Stimulated activated CD4-positive, alpha-beta T cell treated with anti-CD3 and anti-CD28 coated beads, Interleukin-4, amount 100 ng/mL, for 1 hour (primary cell): ENCODE measurements at places on chromosomes 11 and 22.

- DNase-seq = no peak
These were observed 527.5 kb downstream of the NTM start for GRCh38 chr11:131897956-131898355.

- no peak for DNase-seq
These were observed 56.3 kb upstream of the DDI1 start for GRCh38 chr11:103980108-103980507.

DNA sequence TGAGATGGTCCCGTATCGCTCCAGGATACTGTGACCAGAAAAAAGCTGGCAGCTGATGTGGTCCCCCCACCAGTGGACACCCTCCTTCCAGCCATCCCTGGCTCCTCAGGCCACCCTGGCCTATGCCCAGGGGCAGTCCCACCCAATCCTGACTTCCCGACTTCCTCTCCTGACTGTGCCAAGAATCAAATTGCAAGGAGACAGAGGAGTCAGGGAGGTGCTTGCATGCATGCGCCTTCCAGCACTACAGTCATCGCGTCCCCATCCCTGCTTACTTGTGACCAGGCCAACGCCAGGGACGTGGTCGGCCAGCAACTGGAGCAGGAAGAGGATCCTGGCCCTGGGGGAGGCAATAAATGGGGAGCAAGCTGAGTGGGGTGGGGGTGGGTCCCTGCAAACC, 3.6 kb upstream of the FREY1 start:
- DNase-seq = no peak

DNA sequence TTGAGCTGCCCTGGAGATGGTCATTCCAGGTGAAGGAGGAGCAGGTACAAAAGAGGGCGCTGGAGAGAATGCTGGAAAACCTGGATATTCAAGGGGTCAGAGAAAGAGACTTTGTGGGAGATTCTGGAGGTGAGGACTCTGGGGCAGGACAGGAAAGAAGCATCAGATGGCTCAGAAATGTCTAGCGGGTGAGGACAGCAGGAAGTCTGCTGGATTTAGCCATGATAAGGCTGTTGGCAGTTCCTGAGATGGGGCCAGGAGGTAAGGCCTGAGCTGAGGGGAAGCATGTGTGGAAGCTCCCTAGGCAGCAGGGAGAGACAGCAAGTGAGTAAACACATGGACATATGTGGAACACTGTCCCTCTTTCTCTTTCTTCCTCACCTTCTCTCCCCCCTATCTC, 1.5 kb downstream of the UPB1 start:
- DNase-seq = no peak

GRCh38 chr22:47123827-47124442, 361.5 kb downstream of the TBC1D22A start:
- DNase-seq = no peak

DNA sequence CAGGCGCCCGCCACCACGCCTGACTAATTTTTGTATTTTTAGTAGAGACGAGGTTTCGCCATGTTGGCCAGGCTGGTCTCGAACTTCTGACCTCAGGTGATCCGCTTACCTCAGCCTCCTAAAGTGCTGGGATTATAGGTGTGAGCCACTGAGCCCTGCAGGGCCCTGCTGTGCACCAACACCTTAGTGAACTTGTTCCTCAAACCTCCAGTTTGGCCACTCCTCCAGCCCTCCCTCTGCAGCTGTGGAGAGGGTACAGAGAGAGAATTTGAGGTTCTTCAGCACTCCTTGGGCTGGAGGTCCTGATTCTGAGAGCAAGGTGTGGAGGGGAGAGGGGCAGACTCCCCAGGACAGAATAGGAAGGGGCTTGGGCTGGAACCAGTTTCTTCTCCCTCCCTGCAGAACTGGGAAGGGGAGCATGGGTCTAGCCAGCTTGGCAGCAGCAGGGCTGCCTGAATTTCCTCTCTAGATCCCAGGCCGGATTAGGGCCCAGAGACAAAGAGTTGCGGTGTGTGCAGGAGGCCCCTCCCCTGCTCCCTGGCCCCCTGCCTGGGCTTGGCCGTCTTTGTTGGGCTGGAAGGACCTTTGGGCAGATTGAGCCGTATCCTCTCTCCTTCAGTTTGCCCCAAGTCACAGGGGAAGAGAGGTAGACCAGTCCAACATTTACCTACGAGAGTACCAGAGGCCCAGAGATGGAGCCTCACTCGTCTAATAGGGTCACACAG, 2.3 kb upstream of the PEX16 start:
- no peak for DNase-seq

- no peak for DNase-seq
These were observed 73.9 kb downstream of the SCUBE1 start for GRCh38 chr22:43269246-43269645.

DNA sequence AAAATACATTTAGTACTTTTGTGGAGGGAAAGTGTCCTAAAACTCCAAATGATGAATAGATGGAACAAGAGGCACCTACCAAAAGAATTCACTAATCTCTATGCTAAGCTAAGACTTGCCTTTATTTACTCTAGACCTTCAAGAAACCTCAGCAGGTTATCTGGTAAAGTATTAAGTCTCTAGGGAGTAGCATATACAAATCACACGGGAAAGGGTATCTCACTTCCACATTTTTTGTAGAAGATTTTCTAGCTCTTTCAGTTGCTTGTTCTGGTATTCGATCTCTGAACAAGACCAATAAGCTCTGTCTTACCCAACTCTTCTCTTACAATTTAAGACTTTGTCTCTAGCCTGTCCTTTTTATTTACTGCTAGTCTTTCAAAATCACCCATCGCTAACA, 18.1 kb upstream of the CADM1 start:
- DNase-seq = no peak

GRCh38 chr22:37681001-37681424, 5.1 kb upstream of the NOL12 start:
- DNase-seq = no peak

DNA sequence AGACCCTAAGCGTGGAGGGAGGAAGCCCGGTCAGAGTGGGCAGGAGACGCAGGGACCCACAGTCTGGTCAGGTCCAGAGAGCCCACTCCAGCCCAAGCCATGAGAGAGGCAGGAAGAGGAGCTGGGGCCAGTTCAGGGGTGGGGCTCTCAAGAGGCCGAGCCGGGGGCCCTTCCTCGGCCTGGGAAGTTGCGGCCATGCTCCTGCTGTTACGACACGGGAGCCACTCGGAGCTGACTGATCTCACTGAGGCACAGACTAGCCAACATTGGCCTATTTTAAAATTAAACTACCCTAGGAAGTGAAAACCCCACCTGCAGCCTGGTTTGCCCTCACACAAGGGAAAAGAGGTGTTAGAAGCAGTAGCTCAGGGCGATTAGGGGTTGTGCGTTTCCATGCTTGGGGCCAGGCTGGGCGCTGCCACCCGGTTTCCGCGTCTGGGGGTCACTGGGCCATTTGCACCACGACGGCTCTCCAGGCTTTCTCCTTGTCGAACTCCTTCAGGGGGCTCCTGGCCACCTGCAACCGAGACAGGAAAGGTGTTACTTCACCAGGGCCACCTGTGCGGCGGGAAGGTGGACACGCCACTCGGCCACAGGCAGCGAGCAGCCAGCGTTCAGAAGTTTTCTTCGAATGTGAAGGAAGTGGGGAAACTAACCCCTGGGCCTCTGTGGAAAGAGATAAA, 3.2 kb upstream of the TTLL8 start:
- no peak for DNase-seq

DNA sequence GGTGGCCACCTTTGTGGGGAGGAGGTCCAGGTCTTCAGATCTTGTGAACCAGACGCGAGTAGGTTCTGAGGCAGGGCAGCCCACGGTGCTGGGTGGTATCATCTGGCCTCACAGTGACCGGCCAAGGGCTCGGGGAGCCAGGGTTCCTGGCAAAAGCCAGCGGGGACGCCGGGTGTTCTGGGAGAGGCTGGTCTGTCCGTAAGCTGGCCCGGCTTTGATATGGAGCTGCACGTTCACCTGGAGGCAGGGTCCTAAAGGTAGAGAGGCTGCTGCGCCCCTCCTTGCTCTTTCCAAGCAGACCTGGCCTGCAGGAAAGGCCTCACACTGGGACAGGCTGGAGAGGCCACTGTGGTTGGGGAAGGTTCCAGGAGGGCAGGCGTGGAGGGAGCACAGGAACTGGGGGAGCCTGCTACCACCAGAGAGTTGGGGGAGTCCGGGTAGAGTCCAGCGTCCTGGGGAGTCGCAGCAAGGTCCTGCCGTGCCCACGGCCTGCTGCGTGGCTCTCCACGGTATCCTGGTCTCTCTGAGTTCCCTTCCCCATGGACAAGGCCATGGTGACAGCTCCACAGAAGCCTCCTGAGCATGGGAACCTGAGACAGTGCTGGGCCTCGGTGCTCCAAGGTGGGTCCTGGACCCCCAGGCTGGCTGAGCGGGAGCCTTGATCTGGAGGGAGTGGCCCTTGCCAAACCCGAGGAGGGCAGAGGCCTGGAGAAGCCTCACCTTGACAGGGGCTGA, 452.4 kb upstream of the B3GAT1 start:
- DNase-seq = no peak

- no peak for DNase-seq
These were observed 15.9 kb downstream of the PGA5 start for GRCh38 chr11:61256710-61257482.

DNA sequence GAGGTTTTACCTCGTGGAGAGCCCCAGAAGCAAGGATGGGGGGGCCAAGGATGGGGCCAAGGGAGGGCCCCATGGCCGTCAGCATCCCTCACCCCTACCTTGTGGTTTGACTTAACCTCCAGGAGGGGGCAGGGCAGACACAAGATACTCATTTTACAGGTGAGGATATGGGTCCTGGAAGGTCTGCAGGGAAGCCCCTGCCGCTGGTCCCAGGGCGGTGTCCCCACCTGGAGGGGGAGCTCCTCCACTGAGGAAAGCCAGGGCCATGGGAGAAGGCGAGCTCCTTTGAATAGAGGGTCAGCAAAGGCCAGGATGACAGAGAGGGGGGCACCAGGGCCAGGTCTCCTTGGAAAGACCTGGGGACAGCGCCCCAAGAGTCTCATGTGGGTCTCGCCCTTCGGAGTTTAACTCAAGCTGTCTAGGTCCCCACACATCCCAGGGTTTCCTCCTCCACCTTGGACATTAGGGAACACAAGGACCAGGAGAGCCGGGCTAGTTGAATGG, 5.9 kb upstream of the ADORA2A start:
- peak; percentile 37 for DNase-seq

GRCh38 chr11:84249344-84250135, 963.4 kb upstream of the CCDC90B start:
- no peak for DNase-seq
